ENCODE measurements at places on chromosomes 4 and X.
A peak's percentile ranks its signal among the peaks of the same experiment; 100 is the strongest.

DNA sequence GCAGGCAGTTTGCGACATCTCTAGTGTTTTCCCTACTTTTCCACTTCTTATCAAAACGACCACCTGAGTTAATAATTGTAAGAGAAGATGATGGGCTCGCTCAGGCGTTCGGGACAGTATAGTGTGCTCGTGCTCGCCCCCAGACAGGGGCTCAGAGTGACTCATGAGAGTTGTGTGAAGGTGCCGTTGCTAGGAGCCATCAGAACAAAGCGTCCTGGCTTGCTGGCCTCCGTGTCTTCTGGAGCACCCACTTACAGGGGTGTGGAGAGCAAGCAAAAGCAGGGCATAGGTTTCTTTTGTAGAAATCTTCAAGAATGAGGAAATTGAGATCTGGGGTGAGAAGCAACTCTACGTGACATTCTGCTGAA lies 73.0 kb upstream of the ADGRG2 start:
- DNase-seq: no peak

- no peak for DNase-seq
Measured at GRCh38 chr4:76449833-76450232, 14.8 kb downstream of the SHROOM3 start.

GRCh38 chr4:182917182-182918043 lies at the start of gene DCTD:
Gene DCTD, minus strand, starts transcription at chr4:182917386. Its CDS starts 1,818 bp downstream, at chr4:182915568.
- peak; percentile 32 for DNase-seq

DNA sequence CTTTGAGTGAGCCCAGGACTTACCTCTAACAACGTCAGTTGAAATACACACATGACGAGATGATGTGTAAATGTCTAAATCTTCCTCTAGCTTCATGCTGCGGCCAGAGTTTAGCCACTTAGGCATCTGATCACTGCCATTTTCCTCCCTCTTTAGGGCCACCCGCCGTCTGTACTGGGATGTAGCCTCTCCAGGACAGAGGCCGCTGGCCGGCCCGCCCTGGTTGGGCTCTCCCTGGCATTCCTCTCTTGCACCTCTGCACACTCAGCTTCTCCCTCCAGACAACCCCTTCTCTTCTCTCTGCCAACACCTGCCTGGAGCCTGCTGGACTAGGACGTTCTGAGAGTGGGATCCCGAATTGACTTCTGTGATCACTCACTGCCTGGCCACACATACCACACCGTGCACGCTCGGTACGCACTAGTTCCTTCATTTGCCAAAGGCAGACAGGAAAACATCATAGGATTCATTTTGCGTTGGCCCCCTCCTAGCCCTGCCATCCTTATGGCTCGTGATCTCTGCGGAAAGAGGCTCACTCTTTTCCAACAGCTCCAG lies 33.6 kb downstream of the RNF212 start:
- no peak for DNase-seq

GRCh38 chr4:180682776-180683175 lies 1560.4 kb upstream of the TENM3 start:
- no peak for DNase-seq
